ENCODE measurements at places on chromosomes 2 and 18.

DNA sequence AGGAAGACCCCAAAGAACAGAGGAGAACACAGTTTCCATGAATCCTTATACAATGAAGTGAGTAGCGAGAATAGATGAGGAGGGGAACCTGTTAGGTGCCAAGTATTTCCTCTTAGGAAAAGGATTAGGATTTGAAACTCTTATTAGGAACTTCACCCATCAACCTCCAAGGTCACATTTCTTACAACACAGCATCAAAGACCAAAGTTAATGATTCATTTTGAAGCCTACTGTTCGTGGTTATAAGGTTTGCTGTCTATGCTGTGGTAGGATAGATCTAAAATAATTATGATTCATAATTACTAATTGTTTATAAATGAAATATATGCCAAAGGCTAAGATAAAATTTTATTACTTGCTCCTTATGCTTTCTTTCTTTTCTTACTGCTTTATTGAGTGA lies 6.1 kb downstream of the CFAP221 start:
- DNase-seq: no peak

GRCh38 chr2:46232860-46233259 lies 64.3 kb upstream of the EPAS1 start:
- no peak for DNase-seq

DNA sequence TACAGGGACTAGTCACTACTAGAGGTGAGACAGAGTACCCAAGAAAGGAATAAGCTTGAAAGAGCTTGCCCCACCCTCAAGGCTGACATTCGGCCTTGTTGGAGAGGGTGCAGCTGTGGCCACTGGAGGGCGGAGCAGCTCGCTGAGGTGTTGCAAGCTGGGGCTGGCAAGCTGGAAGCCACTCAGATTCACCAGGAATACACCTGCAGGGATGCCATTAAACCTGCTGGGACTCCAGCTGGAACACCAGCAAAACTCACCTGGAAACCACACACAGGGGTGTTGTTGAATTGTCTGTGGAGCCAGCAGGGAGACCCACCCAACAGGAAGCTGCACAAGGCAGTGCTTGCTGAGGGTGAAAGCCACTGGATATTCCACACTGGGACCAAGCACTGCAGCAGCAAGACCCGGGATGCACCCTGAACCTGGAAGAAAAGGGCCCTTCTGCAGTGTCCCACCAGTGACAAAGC lies 26.1 kb downstream of the KCTD18 start:
- no peak for DNase-seq

- DNase-seq: no peak
Measured at GRCh38 chr2:118657466-118657865, 190.0 kb downstream of the EN1 start.

GRCh38 chr2:23546913-23547312 lies 161.9 kb downstream of the KLHL29 start:
- DNase-seq: no peak

DNA sequence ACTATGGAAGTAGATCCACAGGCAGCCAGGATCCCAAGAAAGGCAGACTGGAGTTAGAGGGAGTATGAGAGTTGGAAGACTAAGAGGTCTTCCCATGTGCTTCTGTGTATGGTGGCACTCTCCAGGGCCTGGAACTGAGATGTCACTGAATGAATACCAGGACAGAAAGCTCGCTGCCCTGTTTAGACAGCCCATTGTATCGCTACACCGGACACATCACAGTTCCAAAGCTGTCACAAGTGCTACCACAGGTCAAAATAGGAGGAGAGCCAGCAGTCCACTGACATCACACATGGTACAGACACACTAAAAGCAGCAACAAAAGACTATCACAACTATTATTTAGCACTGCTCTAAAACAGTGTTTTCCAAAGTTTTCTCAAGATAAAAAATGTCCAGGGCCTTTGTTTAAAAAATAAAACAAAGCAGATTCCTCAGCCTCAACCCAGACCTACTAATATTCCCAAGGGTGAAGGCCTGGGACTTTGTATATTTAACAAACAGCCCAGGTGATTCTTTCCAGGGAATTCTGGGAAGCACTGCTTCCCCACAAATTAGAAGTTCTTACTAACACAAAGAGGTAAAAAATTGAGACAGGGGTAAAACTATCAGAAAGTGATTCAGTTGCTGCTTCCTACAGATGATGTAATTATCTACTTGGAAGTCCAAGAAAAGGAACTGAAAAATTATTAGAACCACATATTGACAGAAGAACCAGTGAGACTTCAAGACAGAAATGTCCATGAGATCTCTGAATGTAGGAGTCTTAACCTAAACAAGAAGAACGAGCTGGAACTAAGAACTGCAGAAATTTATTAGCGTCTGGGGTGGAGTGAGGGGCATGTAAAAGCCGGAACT lies 116.0 kb downstream of the DTNB start:
- no peak for DNase-seq

- DNase-seq: no peak
Measured at GRCh38 chr2:46171411-46171953, 125.7 kb upstream of the EPAS1 start.

Data from NCI-H1105 (cell line).